ENCODE measurements at places on chromosomes 16 and 17.
A peak's percentile ranks its signal among the peaks of the same experiment; 100 is the strongest.

- H3K36me3 ChIP-seq = no peaks in the 10 kb centered on the region
- H3K4me3 ChIP-seq = no peak overlapping the region
- no peak overlapping the region for H3K27ac ChIP-seq
- H3K27me3 ChIP-seq = no peaks in the 10 kb centered on the region
- no peak for DNase-seq
Observed at GRCh38 chr16:9922441-9922840, 259.8 kb downstream of the GRIN2A start.

DNA sequence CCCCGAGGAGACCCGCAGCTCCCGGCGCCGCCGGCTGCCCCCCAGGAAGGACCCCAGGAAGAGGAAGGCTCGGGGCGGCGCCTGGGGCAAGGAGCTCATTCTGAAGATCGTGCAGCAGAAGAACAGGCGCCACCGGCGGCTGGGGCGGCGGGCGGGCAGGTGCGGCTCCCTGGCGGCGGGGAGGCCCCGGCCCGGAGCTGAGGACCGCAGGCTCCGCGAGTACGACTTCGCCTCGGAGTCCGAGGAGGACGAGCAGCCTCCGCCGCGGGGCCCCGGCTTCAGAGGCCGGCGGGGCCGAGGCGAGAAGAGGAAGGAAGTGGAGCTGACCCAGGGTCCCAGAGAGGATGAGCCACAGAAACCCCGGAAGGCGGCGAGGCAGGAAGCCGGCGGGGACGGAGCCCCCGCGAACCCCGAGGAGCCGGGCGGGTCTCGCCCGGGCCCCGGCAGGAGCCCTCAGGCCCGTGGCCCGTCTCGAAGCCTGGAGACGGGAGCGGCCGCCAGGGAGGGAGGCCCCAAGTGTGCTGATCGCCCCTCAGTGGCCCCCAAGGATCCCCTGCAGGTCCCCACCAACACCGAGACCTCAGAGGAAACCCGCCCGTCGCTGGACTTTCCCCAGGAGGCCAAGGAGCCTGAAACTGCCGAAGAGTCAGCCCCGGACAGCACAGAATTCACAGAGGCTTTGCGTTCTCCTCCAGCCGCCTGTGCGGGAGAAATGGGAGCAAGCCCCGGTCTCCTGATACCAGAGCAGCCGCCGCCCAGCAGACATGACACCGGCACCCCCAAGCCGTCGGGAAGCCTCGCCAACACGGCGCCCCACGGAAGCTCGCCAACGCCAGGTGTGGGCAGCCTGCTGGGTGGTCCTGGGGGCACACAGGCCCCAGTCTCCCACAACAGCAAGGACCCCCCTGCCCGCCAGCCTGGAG lies 22.3 kb upstream of the ZFPM1 start:
- H3K4me3 ChIP-seq = peak overlapping the region; percentile 43
- no peaks in the 10 kb centered on the region for H3K36me3 ChIP-seq
- DNase-seq = peak; percentile 39
- H3K27ac ChIP-seq = peak overlapping the region; percentile 53
- H3K27me3 ChIP-seq = peaks cover 55% of the 10 kb centered on the region

DNA sequence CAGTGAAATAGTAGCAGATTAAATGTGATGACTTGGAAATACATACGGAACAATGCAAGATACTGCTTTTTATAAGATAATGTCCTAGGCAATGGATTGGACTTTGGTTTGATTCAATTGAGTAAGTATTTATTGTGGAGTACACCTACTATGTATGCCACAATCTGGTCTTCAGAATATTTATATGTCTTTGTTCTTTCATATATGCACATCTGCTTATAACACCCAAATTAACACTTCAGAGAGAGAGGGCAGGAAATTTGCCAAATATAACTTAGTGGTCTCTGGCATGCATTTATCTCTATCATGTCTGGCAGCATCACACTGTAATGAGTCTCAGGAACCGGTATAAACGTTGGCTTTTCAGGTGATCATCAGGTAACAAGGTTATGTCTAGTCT lies 16.9 kb downstream of the RPGRIP1L start:
- no peaks in the 10 kb centered on the region for H3K36me3 ChIP-seq
- no peak overlapping the region for H3K4me3 ChIP-seq
- H3K4me1 ChIP-seq = no peaks in the 10 kb centered on the region

DNA sequence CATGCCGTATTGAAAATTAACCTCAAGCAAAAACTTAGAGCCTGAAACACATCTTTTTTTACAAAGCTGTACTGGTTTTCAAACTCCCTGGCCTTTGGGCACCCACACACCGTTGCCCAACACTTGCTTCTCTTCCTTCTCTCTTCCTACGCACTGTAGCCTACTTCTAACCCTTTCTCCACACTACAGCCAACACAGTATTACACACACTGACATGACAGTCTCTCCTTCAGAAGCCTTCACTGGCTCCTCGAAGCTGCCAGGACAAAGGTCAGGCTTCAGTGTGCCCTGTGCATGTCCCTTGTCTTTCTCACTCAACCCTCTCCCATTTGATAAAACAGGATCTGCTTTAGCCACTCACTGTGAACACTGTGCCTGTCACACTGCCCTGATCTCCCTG lies 8.0 kb downstream of the FANCA start:
- no peak for DNase-seq
- no peaks in the 10 kb centered on the region for H3K36me3 ChIP-seq
- no peaks in the 10 kb centered on the region for H3K4me1 ChIP-seq

GRCh38 chr17:79919862-79920720 lies 80.9 kb upstream of the CBX4 start:
- no peak overlapping the region for H3K4me3 ChIP-seq
- H3K36me3 ChIP-seq = no peaks in the 10 kb centered on the region
- no peak overlapping the region for H3K27ac ChIP-seq
- peaks cover 12% of the 10 kb centered on the region for H3K27me3 ChIP-seq
- peaks cover 47% of the 10 kb centered on the region for H3K4me1 ChIP-seq

GRCh38 chr16:65808790-65809189 lies 557.7 kb upstream of the CDH5 start:
- no peak for DNase-seq
- no peaks in the 10 kb centered on the region for H3K4me1 ChIP-seq
- no peaks in the 10 kb centered on the region for H3K27me3 ChIP-seq
- no peaks in the 10 kb centered on the region for H3K36me3 ChIP-seq
- H3K27ac ChIP-seq = no peak overlapping the region

GRCh38 chr16:55559933-55560516 lies 6.5 kb upstream of the CAPNS2 start:
- H3K4me3 ChIP-seq = no peak overlapping the region
- H3K27me3 ChIP-seq = no peaks in the 10 kb centered on the region
- H3K36me3 ChIP-seq = no peaks in the 10 kb centered on the region
- H3K4me1 ChIP-seq = peaks cover 7% of the 10 kb centered on the region

DNA sequence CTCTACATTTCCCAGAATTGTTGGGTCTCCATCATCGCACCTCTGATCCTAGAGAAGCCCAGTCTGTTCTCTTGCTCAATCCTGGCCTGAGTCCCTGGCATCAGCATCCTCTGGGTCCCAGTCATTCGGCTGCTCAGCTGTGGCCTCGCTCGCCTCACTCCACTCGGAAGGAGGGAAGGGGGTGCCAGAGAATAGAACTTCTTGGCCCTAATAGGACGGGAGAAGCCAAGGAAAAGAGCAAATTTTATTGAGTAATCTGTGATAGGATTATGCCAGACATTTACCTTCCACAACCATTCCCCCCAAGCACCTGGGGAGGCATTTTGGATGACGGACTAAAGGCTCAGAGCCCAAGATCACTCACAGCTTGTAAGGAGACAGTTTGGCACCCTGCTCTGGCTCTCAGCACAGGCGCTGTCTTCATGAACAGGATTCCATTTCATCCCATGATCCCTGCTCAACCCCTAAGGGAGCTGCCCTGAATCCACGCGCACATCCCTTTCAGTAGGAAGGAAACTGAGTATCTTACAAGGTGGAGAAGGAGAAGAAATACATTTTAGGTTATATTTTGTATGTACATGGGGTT lies 498 bp upstream of the CLEC10A start:
- H3K4me1 ChIP-seq = no peaks in the 10 kb centered on the region
- peaks cover 7% of the 10 kb centered on the region for H3K27me3 ChIP-seq
- H3K4me3 ChIP-seq = no peak overlapping the region
- H3K36me3 ChIP-seq = no peaks in the 10 kb centered on the region
- no peak for DNase-seq

DNA sequence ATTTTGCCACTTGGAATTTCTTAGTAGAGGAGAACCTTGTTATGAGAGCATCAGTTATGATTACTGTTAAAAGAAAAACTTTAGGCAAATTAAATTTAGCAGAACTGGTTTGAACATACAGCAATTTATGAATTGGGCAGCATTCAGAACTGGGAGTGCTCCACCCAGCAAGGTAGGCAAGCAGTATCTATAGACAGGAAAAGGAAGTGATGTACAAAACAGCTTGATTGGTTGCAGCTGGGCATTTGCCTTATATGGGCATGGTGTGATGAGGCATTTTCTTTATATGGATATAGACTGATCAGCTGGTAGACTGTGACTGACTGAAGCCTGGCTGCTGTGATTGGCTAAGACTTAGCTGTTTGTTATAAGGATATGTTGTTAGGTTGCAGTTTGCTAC lies 17.6 kb upstream of the CYLD start:
- H3K4me3 ChIP-seq = no peak overlapping the region
- no peak overlapping the region for H3K27ac ChIP-seq
- H3K4me1 ChIP-seq = no peaks in the 10 kb centered on the region
- no peaks in the 10 kb centered on the region for H3K27me3 ChIP-seq

GRCh38 chr16:842061-842476 lies 41.5 kb upstream of the GNG13 start:
- H3K27me3 ChIP-seq = peaks cover 32% of the 10 kb centered on the region
- H3K27ac ChIP-seq = no peak overlapping the region
- no peak overlapping the region for H3K4me3 ChIP-seq
- H3K36me3 ChIP-seq = no peaks in the 10 kb centered on the region
- no peak for DNase-seq
